ENCODE measurements at places on chromosomes 3 and 15.
A peak's percentile ranks its signal among the peaks of the same experiment; 100 is the strongest.

DNA sequence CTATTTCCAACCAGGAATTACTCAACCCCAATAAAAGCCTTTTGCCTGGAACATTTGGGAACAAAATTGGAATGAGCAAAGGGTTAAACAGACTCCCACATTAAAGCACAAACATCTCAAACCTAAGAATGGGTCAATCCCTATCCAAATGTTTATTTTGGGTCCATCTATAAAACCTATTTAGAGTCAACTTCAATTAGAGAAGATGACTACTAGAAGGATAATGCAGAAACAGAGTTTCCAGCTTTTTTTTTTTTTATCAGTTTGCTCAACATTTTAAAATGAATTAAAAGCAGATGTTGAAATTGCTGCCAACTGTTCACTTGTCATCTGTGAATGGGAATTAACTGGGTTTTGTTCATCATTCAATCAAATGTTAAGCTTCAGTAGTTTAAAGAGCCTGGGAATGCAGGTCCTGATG, 4.1 kb upstream of the TBC1D23 start:
- DNase-seq = no peak

GRCh38 chr3:50519471-50520089, 16.1 kb upstream of the CACNA2D2 start:
- DNase-seq = peak; percentile 61

GRCh38 chr3:177483182-177483967, 286.1 kb upstream of the TBL1XR1 start:
- peak; percentile 31 for DNase-seq

GRCh38 chr3:122974764-122975162, 52.8 kb downstream of the SEMA5B start:
- peak; percentile 34 for DNase-seq

- DNase-seq = peak; percentile 74
Measured at GRCh38 chr3:13452490-13453335, 27.4 kb upstream of the HDAC11 start.

- no peak for DNase-seq
Measured at GRCh38 chr15:35737441-35737840, 191.5 kb upstream of the DPH6 start.

DNA sequence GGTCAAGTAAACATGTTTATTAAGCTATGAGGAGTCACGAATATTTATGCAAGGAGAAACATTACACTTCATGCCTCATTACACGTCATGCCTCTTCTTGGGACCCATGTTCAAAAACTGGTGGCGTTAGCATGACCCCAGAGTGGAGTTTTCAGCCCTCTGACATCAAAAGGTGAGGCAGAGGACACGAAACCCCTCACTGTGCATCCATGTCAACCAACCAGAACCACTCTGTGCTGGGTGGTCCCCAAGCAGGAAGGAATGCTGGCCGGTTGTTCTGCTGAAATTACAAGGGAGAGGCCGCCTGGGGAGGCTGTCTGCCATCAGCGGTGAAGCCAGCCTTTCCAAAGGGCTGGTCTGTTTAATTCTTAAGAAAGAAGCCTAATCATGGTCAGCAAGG, 83.4 kb downstream of the GABRB3 start:
- DNase-seq = no peak

DNA sequence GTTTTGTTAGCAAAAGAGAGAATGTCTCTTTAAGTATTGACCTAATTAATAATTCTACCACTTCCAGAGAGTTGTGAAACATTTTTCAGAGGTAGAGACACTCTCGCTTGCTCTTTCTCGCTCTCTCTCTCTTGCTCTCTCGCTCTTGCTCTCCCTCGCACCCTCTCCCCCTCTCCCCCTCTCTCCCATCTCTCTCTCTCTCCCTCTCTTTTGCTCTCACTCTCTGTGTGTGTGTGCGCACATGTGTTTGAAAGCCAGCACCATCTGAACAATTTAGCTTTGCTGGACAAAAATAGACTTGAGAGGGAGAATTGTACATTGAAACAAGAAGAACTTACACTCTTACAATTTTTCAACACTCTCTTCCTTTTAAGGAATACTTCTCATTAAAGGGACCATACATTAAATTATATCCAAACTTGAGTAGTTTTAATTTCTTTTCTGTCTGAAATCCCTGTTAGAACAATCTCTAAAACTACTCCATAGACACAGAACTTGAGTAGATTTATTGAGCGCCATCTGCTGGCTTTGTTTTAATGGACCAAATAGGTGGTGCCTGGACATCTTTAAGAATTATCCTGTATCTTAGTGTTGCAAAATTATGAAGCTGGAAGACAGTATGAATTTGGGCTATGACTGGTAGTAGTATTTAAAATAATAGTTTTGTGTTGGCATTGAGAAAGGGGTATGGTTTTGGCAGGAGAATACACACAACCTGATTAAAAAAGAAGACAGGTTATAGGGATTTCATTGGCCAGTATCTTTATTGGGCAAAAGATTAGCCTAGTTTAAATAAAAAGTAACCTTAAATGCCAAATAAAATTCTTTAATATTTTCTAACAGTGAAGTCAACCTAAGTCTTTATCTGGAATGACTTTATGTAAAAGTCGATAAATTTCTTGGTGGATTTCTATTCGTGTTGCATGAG, 124.6 kb downstream of the AKAP13 start:
- peak; percentile 73 for DNase-seq

GRCh38 chr3:147493666-147494065, 84.5 kb downstream of the ZIC1 start:
- no peak for DNase-seq

DNA sequence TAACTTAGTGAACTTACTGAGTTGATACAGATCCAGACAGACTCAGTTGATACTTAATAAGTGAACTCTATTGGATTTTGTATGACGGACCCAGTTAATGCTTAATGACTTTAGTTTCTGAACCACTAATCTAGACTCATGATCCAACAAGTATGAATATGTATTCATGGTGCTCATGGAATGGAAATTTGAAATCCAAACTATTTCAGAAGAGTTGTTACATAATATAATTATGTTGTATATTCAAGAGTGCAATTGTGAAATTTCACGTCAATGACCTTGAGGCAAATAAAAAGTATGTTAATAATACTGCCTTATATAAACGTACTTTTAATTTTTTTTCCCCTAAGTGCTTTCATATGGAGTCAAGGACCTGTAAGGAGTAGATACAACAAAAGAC, 78.8 kb downstream of the THRB start:
- no peak for DNase-seq

DNA sequence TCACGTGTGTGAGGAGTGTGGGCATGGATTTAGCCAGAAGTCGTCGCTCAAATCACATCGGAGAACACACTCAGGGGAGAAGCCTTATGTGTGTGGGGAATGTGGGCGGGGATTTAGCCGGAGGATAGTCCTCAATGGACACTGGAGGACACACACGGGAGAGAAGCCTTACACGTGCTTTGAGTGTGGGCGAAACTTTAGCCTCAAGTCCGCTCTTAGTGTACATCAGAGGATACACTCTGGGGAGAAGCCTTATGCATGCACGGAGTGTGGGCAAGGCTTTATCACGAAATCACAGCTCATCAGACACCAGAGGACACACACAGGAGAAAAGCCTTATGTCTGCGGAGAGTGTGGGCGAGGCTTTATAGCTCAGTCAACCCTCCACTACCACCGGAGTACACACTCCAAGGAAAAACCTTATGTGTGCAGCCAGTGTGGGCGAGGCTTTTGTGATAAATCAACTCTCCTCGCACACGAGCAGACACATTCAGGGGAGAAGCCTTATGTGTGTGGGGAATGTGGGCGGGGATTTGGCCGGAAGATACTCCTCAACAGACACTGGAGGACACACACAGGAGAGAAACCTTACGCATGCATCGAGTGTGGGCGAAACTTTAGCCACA, 28.1 kb downstream of the ZNF589 start:
- peak; percentile 19 for DNase-seq

DNA sequence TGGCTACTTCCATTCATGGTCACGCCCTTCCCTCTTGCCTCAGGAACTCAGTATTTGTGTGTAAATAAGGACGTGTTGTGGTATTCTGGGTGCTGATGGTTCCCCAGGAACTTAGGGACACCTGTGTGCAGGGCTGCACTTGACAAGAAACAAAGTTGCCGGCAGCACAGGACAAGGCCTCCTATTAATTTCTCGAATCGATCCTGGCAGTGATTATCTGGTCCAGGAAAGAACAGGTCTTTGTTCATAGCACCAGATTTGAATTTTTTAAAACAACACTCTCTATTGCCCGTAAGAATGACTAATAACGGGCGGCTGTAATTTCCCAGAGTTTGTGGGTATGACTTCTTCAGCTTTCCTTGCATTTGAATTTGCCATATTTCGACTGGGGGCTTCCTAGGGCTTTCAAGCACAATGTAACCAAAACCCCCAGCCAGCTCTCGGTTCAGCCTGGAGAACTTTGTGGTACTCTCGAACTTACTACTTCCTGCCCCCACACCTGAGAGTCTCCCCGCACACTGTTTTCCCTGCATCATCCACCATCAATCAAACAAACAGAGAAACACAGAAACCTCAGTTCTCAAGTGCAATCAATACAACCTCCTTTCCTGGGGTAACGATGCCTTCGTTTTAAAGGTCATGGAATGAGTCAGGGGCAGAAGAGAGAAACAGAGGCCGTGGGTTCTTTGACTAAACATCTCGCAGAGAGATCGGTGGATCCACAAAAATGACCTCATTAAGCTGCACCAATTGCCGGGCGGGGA, 241.7 kb upstream of the ICE2 start:
- no peak for DNase-seq

DNA sequence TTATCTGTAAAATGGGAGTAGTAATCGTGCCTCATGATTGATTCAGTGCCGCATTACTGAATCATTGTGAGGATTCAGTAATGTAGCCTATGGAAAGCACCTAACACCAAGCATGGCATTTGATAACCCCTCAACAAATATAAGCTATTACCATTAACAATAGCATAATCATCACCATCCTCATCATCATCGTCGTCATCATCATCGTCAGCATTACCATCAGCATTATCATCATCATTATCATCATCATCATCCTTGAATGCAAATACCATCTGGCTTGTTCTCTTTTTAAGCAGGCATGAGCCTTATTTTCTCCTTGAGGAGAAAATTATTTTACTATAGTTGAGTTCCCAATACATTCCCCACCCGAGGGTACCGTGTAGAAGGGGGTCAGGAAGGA, 115.4 kb upstream of the PTPRG start:
- no peak for DNase-seq

DNA sequence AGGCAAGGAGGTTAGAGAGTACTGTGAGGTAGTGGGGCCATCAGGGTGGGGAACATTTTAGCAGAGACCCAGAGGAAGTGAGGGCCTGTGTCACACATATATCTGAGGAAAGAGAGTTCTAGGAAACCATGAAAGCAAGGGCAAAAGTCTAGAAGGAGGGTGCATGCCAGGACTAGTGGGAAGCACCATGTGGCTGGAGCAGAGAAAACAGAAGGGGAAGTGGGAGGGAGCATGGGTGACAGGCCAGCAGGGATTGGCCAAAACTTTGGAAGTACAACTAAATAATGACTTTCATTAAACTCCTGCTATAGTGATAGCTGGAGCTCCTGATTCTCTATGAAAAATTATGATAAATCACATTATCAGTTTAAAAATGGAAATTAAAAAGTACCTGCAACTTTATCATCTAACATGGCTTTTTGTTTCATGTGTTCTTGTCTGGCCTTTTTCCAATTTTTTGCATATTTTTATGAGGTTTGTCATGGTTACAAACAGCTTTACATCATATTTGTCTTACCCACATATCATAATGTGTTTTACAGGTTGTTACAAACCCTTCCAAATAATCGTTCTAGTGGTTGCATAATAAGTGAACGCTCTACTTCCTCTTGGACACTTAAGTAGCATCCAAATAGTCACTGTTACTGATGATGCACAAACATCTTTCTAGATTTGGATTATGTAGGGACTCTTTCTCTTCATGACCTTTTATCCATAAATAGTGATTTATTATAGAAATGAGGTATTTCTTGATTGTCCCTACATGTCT, 168.3 kb downstream of the NEK10 start:
- DNase-seq = no peak

- no peak for DNase-seq
Measured at GRCh38 chr3:123682781-123683504, 98.1 kb upstream of the HACD2 start.

DNA sequence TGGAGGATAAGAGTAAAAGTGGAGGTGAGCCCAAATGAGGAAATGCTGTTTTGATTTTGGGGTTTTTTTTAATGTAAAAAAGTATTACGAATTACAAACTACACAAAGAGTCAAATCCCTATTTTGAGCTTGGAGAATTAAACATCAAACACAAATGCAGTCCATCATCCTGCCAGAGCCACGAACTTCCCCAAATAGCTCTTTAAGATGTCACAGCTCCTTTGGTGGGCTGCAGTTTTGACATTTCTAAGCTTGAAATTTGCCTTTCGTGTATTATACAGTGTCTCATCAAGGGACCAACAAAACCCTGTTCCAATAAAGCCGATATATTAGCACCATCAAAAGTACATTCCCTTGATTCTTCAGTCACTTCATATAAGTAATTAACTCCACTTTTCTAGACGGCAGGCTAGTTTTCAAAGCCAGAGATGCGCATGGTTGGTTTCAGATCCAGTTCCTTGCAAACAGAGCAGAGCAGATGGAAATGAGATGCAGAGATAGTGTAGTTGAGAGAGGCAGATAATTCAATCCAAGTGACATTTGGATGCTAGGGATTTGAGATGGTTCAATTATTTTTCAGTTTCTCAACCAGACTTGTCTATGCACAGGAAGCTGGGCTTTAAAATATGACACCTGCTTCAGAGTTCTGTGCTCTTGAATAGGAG, 580.9 kb downstream of the EDEM1 start:
- no peak for DNase-seq

DNA sequence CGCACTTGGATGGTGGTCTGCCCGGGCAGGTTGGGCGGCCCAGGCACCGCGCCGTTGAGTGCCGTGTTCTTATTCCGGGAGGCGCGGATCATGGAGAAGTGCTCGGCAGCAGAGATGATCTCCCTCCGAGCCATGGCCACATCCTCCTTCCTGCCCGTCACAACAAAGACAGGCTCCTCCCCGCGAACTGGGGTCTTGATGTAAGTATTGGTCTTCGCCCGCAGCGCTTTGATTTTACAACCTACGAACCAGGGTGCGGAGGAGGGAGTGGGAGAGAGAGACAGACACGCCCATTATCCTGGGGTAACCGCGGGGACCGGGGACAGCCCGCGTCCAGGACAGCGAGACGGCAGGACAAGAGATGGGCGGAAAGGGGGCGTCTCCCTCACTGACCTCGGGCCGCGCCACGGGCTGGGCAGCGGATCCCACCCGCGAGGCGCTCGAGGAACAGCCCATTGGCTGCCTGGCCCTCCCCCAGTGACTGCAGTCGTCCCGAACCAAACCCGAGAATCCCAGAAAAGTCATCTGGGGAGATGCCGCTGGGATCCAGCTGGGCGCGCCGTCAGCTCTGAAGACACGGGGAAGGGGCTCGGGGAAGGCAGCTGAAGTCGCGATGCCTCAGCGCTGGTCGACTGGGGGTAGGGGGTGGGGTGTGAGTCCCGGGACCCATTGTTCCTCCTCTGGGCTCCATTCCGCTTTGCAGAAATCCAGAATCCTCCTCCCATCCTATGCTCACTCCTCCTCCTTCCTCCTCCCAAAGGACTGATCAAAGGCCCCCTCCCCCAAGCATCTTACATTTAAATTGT, 1.2 kb downstream of the MEX3B start:
- DNase-seq = no peak
